ENCODE measurements at places on chromosomes 11 and 22. TPM values are rescaled to one million over a fixed set of nuclear protein-coding genes. Genes with fewer than 3 reads are reported as not detected.

DNA sequence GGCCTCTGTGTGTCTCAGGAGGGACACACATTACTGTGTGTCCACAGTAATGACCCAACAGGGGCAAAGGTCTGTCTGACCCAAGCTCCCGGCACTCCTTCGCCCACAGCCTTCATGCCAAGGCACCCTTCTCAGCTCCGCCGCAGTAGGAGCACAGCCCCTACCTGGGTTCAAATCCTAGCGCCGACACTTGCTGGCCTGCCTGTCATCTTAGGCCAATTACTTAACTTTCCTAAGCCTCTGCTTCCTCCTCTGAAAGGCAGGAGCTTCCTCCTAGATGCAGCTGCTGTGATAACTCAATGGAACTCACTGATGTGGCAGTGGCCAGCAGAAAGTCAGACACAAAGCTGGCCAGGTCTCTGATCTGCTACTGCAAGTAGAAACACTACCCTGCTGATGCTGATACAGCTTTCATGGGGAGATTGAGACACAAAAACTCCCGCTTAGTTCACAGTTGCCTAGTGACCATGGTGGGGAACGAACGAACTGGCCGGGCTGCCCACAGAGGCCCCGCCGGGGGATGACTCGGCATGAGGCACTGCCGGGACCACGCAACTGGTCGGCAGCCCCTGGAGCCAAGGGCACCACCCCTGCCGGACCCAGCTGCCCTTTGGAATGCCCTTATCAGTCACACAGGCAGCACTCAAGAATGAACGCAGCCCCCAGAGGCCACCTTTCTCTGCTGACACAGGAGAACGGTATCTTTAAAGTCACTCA lies 8.1 kb downstream of the EHD1 start:
- DNase-seq: peak; percentile 78

GAL gene
- not detected for total RNA-seq

DNA sequence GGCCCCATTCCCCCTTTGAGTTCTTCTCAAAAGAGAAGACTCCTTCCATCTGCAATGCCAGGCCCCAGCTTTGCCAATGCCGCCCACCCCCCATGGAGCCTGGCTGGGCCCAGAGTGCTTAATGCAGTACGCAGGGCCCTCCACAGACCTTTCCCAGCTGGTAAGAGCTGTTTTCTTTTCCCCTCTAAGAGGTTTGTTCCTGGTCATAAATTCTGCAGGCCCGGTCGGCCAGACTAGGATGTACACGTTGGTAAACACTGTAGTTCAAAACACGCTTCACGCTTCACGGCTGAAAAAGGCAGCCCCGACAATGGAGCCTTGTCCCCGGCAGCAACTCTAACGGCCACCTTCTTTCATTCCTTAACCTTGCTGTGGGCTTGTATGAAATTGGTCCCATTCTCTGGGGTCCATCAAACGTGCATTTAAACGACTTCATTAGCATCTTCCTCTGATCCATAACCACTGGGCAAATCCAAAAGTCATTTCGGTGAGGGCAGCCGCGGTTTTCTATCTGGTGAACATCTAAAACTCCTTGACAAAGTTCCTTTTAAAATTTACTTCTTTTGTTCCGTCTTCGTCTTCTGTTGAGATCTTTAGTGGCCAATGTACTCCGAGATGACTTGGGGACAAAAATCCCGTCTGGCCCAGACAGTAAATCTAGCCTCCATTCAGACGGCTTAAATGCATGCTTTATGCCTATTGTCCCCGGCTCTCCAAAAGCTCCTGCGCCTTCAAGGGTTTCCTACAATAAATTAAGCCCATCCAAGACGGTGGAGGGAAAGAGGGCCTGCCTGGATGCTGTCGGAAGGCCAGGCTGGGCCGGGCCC lies 60.0 kb upstream of the MYEOV start:
- DNase-seq: no peak

CCDC73 gene
- not detected for total RNA-seq

DNA sequence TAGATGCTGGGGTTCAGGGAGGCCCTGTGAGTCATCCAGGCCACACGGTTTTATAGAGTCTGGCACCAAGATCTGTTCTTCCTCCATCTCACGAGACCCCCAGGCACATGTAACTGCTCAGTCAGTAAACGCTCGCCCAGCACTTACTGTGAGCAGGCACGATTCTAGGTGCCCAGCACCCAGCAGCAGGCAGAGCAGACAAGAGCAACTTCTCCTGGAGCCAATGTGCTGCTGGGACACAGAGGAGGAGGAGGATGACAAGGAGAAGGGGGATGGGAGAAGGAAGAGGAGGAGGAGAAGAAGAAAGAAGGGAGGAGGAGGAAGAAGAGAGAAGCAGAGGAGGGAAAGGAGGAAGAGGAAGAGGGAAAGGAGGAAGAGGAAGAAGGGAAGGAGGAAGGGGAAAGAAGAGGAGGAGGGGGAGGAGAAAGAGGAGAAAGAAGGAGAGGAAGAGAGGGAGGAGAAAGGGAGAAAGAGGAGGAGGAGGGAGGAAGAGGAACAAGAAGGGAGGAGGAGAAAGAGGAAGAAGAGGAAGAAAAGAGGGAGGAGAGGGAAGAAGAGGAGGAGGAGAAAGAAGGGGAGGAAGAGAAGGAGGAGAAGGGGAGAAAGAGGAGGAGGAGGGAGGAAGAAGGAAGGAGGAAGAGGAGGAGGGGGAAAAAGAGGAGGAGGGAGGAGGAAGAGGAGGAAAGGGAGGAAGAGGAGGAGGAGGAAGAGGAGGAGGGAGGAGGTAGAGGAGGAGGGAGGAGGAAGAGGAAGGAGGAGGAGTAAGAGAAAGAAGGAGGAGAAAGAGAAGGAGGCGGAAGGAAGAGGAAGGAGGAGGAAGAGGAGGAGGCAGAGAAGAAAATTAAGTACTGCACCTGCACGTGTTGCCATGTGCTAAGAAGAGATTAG lies 77.6 kb upstream of the RTL6 start:
- no peak for DNase-seq

- DNase-seq: peak; percentile 29
These were observed 43.6 kb downstream of the LRRC32 start for GRCh38 chr11:76626921-76627401.

DNA sequence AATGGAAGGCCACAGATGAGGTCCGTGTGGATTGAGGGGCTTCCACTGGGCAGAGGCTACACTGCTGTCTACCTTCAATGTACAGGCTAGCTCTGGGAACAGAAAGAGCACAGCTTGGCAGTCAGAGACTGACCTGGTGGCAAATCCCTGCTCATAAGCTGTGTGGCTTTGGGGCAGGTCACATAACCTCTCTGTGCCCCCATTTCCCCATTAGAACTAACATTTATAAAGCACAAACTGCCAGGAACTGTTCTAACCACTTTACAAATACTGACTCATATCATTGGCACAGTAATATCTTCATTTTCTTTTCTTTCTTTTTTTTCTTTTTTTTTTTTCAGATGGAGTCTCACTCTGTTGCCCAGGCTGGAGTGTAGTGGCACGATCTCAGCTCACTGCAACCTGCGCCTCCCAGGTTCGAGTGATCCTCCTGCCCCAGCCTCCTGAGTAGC lies 3.1 kb downstream of the FOSL1 start:
- DNase-seq: no peak

GRCh38 chr11:100808904-100809491 lies 121.9 kb downstream of the ARHGAP42 start:
- DNase-seq: peak; percentile 76

DNA sequence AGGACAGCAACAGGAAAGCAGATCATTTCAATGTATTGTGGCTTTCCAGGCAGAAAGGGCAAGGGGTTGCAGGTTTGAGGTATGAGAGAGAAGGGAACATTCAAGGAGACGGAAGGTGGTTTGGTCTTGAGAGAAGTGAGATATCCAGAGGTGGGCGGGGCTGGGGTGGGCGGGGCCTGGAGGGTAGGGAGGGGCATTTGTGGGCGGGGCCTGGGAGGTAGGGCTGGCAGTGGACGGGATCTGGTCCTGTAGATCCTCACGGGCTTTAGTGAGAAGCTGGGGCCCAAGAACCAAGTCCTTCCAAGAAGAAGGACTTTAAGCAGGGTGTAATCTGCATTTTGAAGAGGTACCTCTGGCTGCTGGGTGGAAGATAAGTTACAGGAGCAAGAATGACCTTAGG lies 199.2 kb downstream of the MN1 start:
- no peak for DNase-seq

ANGPTL5 gene
- total RNA-seq: not detected

DDIAS gene
- total RNA-seq: 15.8 TPM

DNA sequence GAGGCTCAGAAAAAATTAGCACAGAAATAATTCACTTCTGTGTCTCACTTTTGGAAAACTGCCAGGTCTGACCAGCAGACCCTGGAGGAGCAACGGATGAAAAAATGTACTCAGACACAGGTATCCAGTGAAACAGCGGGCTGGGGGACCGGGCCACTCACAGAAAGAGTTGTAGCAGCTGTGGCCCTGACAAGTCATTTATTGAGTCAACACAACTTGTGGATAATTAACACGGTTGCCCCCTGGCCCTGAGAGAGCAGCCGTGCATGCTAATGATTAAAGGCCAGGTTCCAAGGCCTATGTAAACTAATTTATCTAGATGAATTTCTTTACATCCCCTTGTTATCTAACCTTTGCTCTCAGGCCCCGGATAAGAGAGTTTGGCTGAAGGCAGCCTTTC lies 131.3 kb downstream of the AASDHPPT start:
- DNase-seq: no peak

- no peak for DNase-seq
These were observed 67.4 kb upstream of the B3GAT1 start for GRCh38 chr11:134479206-134480135.

DNA sequence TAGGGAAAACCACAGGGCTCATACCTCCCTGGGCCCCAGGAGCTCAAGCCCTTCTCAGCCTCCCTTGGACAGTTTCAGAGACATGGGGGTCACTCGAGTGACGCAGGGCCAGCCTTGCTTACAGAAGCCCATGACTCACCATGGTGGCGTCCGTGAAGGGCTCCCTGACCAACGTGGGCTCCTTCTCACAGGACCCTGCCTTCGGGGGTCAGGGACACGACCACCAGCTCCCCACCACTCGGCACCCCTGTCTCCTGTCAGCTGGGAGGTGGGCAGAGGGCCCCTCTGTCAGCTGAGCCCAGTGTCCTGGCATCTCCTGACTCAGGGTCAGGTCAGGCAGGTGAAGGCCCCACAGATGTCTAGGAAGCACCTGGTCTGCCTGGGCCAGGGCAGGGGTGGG lies 126.3 kb upstream of the ANO1 start:
- DNase-seq: no peak

MYBPC3 gene
- total RNA-seq: not detected

DNA sequence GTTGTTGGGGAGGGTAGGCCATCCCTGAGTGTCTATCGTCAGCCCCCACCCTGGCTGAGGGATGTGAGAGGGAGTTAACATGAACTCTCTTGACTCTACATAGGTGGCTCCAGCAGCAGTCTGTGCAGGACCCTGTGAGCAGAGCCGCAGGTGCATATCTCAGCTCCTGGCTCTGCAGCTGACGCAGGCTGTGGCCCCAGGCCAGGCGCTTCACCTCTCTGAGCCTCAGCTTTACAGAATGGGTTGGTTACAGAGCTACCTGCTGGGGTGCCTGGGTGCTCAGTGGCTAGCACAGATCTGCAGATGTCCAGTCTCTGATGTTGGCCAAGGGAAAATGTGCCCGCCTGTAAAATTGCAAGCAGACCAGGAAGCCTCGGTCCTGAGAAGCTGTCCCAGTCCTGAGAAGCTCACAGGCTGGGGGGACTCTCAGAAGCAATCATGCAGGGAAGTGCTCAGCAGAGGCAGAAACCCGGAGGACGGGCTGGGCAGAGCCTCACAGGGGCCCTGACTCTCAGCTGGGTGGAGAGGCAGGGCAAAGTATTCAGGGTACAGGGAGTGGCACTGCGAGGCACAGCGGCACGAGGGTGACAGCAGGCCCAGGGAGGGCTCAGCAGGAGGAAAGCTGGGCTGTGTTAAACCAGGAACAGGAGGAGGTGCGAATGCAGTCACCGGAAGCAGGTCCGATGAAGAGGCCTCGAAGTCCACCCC lies 15.9 kb upstream of the LRP5 start:
- no peak for DNase-seq

DNA sequence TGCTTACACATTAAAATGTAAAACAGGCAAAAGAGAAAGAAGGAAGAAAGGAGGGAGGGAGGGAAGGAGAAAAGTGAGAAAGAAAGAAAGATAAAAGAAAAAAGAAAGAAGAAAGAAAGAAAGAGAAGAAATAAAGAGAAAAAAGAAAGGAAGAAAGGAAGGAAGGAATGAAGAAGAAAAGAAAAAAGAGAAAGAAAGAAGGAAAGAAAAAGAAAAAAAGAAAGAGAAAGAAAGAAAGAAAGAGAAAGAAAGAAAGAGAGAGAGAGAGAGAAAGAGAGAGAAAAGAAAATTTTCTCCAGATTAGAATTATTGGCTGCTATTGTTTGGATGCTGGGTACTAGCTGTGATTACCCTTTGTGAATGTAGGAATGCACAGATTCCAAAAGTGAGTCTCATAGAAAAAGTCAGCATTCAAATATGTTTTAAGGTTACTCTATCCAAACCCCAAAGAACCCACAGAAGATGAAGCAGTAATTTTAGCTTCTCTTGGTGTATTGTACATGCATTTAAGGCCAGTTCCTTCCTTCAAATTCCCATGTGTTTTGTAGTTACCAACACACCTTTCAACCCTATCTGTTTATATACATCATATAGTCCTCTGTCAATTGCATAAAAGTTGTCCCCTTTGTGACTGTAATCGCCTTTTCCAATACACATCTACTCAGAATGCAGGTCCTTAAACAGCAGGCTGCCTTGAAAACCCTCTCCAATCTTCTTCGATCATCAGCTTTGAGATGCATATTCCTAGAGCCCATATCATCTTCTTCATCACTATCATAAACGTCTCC lies 789 bp upstream of the FAM111A start:
- peak; percentile 68 for DNase-seq

GRCh38 chr11:119338318-119338890 lies 2.3 kb downstream of the C1QTNF5 start:
- DNase-seq: no peak

RAG1 gene
- 0.72 TPM for total RNA-seq

- DNase-seq: no peak
These were observed 25.0 kb upstream of the CRTAM start for GRCh38 chr11:122813176-122813893.

GRCh38 chr11:47264521-47264920 lies 5.4 kb upstream of the MADD start:
- DNase-seq: peak; percentile 82

DNA sequence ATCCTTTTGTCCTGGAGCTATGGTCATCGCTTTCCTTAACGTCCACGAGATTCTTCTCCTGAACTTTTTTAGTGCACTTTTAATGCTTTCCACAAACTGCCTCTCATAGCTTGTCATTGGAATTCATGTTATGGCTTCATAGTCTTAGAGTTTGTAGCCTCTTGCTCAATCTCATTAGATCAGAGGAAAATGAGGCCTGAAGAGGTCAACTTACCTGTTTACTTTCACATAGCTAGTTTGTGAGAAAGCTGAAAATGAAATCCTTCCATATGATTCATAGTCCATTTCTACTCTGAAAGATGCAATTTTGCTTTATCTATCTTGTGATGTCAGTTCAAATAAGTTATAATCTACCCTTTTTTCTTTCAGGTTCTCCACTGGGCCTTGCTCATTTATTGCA lies 1747.2 kb upstream of the RAG2 start:
- no peak for DNase-seq

GRCh38 chr11:119447664-119448242 lies 24.8 kb upstream of the THY1 start:
- no peak for DNase-seq

PDGFB gene
- not detected for total RNA-seq

- DNase-seq: no peak
These were observed 37.5 kb downstream of the TOLLIP start for GRCh38 chr11:1271927-1272326.

GRCh38 chr22:40748388-40749355 lies 69.4 kb downstream of the MCHR1 start:
- DNase-seq: no peak

TBX10 gene
- not detected for total RNA-seq

FGF3 gene
- total RNA-seq: not detected

GRCh38 chr11:16784666-16785065 lies 46.2 kb downstream of the C11orf58 start:
- no peak for DNase-seq

- no peak for DNase-seq
These were observed 37.0 kb downstream of the TSKU start for GRCh38 chr11:76820184-76820566.
